ENCODE measurements at places on chromosomes 2 and 18.

- H3K27ac ChIP-seq, result no peak overlapping the region
- no peaks in the 10 kb centered on the region for H3K36me3 ChIP-seq
- no peak overlapping the region for H3K4me3 ChIP-seq
- no peaks in the 10 kb centered on the region for H3K4me1 ChIP-seq
Measured at GRCh38 chr2:88896971-88897370, 205.5 kb downstream of the RPIA start.

DNA sequence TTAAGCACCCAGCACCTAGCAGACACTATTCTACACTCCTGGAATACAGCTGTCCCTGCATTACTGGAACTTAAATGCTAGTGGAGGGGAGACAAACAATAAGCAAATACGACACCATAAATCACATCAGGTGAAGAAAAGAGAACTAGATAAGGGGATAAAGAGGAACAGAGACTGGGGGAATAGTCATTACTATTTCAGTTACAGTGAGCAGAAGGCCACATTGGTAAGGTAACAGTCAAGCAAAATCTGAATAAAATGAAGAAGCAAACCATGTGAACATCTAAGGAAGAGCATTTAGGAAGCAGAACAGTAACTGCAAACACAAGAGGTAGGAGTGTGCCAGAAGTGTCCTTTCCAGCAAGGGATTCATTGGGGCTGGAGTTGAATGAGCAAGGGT is 77.0 kb upstream of the PTPRM start:
- H3K27ac ChIP-seq, result no peak overlapping the region
- H3K4me1 ChIP-seq, result no peaks in the 10 kb centered on the region
- H3K36me3 ChIP-seq, result no peaks in the 10 kb centered on the region
- H3K27me3 ChIP-seq, result no peaks in the 10 kb centered on the region
- no peak overlapping the region for H3K4me3 ChIP-seq
- DNase-seq, result no peak

- no peaks in the 10 kb centered on the region for H3K27me3 ChIP-seq
- H3K4me3 ChIP-seq, result no peak overlapping the region
- H3K4me1 ChIP-seq, result no peaks in the 10 kb centered on the region
Measured at GRCh38 chr2:1136067-1136466, 185.4 kb downstream of the SNTG2 start.

- DNase-seq, result no peak
- H3K27me3 ChIP-seq, result no peaks in the 10 kb centered on the region
- no peak overlapping the region for H3K4me3 ChIP-seq
- H3K4me1 ChIP-seq, result no peaks in the 10 kb centered on the region
Measured at GRCh38 chr2:58734365-58734764, 493.2 kb upstream of the FANCL start.

- no peak overlapping the region for H3K27ac ChIP-seq
- DNase-seq, result no peak
- H3K4me3 ChIP-seq, result no peak overlapping the region
- H3K27me3 ChIP-seq, result no peaks in the 10 kb centered on the region
- H3K36me3 ChIP-seq, result no peaks in the 10 kb centered on the region
Measured at GRCh38 chr2:230700447-230700846, 12.2 kb upstream of the CAB39 start.

GRCh38 chr2:68330691-68331090 is 10.9 kb upstream of the CNRIP1 start:
- H3K27me3 ChIP-seq, result no peaks in the 10 kb centered on the region
- no peak overlapping the region for H3K27ac ChIP-seq
- DNase-seq, result no peak
- H3K4me3 ChIP-seq, result no peak overlapping the region
- H3K36me3 ChIP-seq, result no peaks in the 10 kb centered on the region
- no peaks in the 10 kb centered on the region for H3K4me1 ChIP-seq

Data from CD8-positive, alpha-beta memory T cell (primary cell).